ENCODE measurements at places on chromosomes 2 and 18. TPM values are rescaled to one million over a fixed set of nuclear protein-coding genes. Genes with fewer than 3 reads are reported as not detected.

The TTC32 gene
- 8.7 TPM for total RNA-seq

The SFT2D3 gene
- total RNA-seq: 7.1 TPM

The ANKRD30BL gene
- total RNA-seq: not detected

The CD8B gene
- total RNA-seq: 0.35 TPM

The CSRNP3 gene
- 6.7 TPM for total RNA-seq

The ERBB4 gene
- total RNA-seq: 0.34 TPM

The AUP1 gene
- total RNA-seq: 82.7 TPM

DNA sequence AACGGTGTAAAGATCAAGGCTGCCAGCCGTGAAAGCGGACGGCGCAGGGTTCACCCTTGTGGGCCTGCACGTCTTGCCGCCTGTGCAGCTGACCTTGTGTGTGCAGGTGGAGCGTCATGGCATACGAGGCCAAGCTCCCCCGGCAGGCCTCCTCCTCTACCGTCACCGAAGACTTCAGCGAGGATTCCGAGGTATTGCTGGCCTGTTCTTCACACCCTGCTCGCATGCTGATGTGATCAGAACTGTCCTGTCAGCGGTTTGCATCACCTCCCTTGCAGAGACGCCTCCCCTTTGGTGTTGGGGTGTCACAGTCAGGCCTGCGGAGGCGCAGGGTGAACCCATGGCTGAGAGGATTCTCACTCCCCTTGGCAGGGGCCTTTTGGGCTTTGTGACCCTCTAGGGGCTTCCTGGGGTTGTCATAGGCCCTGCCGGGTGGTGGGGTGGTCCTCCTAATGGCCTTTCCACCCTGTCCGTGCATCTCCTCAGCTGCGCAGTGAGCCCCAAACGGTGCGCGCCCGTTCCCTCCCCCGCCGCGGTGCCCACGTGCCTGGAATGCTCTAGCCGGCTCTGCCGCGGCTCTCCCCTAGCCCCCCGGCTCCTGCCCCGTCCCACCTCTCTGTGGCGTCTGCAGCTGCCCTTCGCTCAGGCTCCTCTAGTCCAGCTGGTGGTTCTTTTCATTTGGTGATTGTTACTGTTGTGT, 92.5 kb downstream of the DGKD start:
- H3K4me1 ChIP-seq: no peaks in the 10 kb centered on the region
- no peak overlapping the region for H3K4me3 ChIP-seq
- H3K27me3 ChIP-seq: no peaks in the 10 kb centered on the region

DNA sequence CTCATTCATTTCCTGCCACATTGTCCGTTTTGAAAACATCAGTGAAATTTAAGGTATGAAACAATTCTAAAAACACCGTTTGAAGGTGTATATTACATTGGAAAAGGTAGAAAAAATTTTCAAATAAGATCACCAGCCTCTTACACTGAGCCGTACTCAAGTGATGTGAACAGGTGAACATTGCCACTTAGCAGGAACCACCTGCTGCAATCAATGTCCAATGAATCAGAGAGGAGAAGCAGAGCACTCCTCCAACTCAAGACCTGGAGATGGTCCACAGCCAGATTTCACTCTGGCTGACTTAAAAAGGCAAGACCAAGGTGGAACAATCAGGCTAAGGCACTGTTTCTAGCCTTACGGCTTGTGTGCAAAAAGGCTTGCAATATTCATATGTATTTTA, 110.3 kb upstream of the TTN start:
- H3K4me1 ChIP-seq: no peaks in the 10 kb centered on the region
- no peaks in the 10 kb centered on the region for H3K27me3 ChIP-seq
- H3K27ac ChIP-seq: no peak overlapping the region
- no peak for DNase-seq

DNA sequence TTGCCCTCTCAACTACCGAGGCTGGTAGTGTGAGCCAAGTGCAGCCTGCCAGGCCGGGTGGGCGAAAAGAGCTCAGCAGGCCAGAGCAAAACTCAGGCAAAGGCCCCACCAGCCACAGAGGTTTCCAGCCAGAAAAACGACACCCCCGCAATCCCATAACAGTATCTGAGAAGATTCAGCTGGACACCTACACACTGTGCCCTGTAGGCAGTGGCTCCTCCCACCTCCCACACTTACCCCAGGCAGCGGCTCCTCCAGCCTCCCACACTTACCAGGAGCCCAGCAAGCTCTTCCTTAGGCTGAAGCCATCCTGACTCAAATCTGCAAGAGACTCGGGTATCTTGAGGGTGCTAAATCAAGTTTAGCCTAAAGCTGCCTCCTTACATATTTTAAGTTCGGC, 15.6 kb upstream of the TMEM18 start:
- no peaks in the 10 kb centered on the region for H3K36me3 ChIP-seq
- H3K4me3 ChIP-seq: no peak overlapping the region
- no peaks in the 10 kb centered on the region for H3K27me3 ChIP-seq
- H3K27ac ChIP-seq: no peak overlapping the region

GRCh38 chr18:13280070-13280795, 61.7 kb downstream of the LDLRAD4 start:
- no peak overlapping the region for H3K27ac ChIP-seq
- peaks cover 5% of the 10 kb centered on the region for H3K4me1 ChIP-seq
- H3K36me3 ChIP-seq: no peaks in the 10 kb centered on the region
- H3K4me3 ChIP-seq: no peak overlapping the region

DNA sequence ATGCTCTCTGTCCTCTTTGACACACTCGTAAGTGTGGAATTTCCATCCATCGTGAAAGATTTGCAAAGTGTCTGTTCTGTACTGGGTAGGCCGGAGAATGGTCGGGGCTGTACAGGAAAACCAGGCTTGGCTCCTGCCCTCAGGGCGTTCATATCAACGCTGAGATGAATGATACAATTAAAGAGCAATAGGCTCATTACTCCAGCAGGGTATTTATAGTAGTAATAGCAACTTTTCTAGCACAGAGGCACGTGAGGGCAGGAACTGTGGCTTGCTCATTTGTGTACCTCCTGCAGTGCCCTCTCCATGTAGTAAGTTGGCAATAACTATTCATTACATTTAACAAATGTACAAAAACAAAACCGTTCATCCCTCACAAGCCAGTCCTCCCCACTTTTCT, 5.3 kb upstream of the NCK2 start:
- H3K27ac ChIP-seq: no peak overlapping the region
- H3K27me3 ChIP-seq: no peaks in the 10 kb centered on the region
- peaks cover 3% of the 10 kb centered on the region for H3K4me1 ChIP-seq
- no peaks in the 10 kb centered on the region for H3K36me3 ChIP-seq

- no peaks in the 10 kb centered on the region for H3K36me3 ChIP-seq
- no peak for DNase-seq
- no peaks in the 10 kb centered on the region for H3K4me1 ChIP-seq
- no peak overlapping the region for H3K4me3 ChIP-seq
- H3K27me3 ChIP-seq: no peaks in the 10 kb centered on the region
- H3K27ac ChIP-seq: no peak overlapping the region
Measured at GRCh38 chr2:207194028-207194427, 28.3 kb upstream of the KLF7 start.

DNA sequence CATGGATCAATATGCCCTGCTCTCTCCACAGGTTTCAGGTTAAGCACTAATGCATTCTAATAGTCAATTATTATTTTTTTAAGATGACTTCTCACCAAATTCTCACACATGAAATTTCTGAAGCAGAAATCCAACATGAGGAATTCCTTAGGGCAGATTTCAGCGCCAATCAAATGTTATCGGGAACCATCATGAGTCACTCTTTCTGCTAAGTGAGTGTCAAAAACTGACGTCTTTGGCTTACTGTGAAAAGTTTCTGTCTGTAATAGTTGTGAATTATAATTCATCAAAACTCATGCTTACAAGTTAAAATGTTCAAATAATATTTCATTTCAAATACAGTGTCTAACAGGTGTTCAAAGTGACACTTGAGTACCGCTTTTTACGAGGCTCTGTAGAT, 1038.6 kb downstream of the SOCS6 start:
- DNase-seq: no peak
- no peaks in the 10 kb centered on the region for H3K27me3 ChIP-seq
- H3K4me1 ChIP-seq: no peaks in the 10 kb centered on the region
- no peaks in the 10 kb centered on the region for H3K36me3 ChIP-seq
- H3K27ac ChIP-seq: no peak overlapping the region
- no peak overlapping the region for H3K4me3 ChIP-seq

- peaks cover 5% of the 10 kb centered on the region for H3K4me1 ChIP-seq
- no peaks in the 10 kb centered on the region for H3K36me3 ChIP-seq
- no peak overlapping the region for H3K4me3 ChIP-seq
- no peak overlapping the region for H3K27ac ChIP-seq
Measured at GRCh38 chr2:62657783-62658182, 47.7 kb upstream of the EHBP1 start.

GRCh38 chr2:232761301-232761907, 15.0 kb downstream of the KCNJ13 start:
- no peak overlapping the region for H3K27ac ChIP-seq
- DNase-seq: no peak
- H3K36me3 ChIP-seq: peaks cover 33% of the 10 kb centered on the region
- no peak overlapping the region for H3K4me3 ChIP-seq
- H3K27me3 ChIP-seq: no peaks in the 10 kb centered on the region

DNA sequence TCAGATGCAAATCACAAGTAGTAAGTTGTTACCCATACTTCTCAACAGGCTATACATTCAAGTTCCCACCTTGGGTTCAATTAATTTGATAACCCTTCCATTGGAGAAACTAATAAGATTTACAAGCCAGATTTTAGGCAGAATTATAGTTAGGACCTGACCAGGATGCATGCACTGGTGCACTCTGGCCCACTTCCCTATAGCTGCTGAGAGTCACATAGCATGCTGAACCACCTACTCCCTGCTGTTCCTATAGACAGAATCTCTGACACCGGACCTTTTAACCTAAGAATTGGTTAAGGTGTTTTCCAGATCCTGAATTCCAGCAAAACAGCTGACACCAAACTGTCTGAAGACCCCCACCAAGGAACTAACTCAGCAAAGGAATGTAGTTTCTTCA, 26.2 kb downstream of the FAM210A start:
- no peaks in the 10 kb centered on the region for H3K27me3 ChIP-seq
- H3K4me3 ChIP-seq: no peak overlapping the region
- no peak for DNase-seq
- no peaks in the 10 kb centered on the region for H3K4me1 ChIP-seq
- H3K36me3 ChIP-seq: no peaks in the 10 kb centered on the region

DNA sequence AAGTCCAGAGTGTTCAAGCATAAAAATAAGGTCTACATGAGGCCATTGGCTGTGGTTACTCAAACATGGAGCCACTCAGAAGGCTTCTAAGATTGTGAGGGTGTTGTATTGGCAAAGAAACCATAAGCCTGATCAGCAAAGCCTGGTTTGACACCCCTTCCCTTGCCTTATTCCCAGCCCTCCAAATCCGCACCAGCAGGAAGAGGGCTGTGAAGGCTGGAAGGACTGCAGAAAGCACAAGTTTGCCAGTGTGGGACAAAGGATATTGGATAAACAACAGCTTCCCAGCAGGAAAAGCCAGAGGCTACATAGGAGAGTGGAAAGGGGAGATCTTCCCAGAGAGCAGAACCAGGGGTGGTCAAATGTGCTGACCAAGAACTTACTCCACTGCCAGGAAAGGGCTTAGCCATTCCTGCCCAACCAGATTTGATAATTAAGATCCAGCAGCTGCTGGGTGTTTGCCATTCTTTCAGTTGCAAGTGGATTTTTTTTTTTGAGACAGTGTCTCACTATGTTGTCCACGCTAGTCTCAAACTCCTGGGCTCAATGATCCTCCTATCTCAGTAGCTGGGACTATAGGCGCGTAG, 1.5 kb upstream of the PRKAG3 start:
- H3K27me3 ChIP-seq: no peaks in the 10 kb centered on the region
- DNase-seq: no peak

GRCh38 chr2:147408357-147408756, 436.5 kb upstream of the ACVR2A start:
- no peak for DNase-seq
- no peak overlapping the region for H3K4me3 ChIP-seq
- H3K4me1 ChIP-seq: no peaks in the 10 kb centered on the region
- no peak overlapping the region for H3K27ac ChIP-seq
- H3K36me3 ChIP-seq: no peaks in the 10 kb centered on the region

DNA sequence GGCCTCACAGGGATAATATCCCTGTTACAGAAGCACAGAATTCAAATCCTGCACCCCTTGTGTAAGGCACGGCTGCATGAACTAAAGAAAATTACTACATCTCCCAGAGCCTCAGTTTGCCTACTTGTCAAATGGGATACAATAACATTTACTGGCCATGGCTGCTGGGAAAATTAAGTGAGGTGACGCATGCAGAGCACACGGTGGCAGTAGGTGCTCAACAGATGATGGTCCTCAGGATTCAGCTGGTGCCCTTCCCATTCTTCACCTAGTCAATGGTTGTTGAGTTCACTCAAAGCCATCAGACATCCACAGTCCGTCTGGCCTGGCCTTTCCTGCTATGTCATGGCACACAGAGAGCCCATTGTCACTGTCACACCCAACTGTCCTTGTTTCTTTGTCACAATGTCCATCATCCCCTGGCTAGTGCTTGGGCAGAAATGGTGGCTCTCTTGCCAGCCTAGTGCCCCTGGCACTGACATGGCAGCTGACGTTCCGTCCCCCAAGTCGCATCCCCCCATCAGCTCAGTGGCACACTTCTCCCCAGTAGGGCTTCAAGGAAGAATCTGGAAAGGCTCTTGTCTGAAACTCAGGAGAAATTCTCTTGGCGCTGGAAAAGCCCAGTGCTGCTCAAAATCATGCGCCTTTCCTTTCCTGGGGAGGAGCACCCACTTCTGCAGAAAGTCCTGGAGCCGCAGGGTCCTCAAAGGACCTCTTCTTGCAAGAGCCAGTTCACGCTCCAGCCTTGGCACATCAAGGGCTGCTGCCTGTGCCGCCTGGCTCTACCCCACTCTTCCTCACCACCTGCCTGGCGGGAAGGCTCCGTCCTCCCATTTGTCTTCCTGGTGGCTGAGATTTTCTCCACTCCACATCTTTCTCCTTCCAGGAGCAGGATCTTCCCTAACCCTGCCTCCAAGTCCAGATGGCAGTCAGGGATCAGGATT, 55.9 kb upstream of the SLC66A3 start:
- H3K27ac ChIP-seq: no peak overlapping the region
- no peaks in the 10 kb centered on the region for H3K27me3 ChIP-seq
- H3K36me3 ChIP-seq: no peaks in the 10 kb centered on the region
- no peaks in the 10 kb centered on the region for H3K4me1 ChIP-seq
- no peak for DNase-seq
- no peak overlapping the region for H3K4me3 ChIP-seq

DNA sequence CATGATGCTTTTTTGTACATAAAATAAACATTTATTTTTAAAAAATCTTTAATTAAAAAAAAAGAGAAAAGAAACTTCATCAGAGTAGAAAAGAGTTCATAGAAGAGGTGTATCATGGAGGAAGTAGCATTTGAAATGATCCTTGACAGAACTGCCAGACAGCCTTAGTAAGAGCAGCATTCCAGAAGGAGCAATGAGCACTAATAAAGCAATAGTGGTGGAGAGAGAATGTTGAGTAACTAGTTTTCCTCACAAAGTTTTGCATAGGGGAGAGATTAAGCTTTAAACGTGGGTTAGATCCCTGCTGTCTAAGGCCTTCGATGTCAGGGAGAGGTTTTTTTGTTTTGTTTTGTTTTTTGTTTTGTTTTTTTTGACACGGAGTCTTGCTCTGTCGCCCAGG, 29.8 kb upstream of the METTL21A start:
- no peak overlapping the region for H3K4me3 ChIP-seq
- no peaks in the 10 kb centered on the region for H3K36me3 ChIP-seq
- no peak overlapping the region for H3K27ac ChIP-seq
- H3K27me3 ChIP-seq: no peaks in the 10 kb centered on the region

- no peak overlapping the region for H3K27ac ChIP-seq
- DNase-seq: no peak
- H3K36me3 ChIP-seq: peaks cover 3% of the 10 kb centered on the region
- no peaks in the 10 kb centered on the region for H3K4me1 ChIP-seq
- no peaks in the 10 kb centered on the region for H3K27me3 ChIP-seq
Measured at GRCh38 chr2:4174796-4175195, 471.4 kb downstream of the DCDC2C start.

- H3K27me3 ChIP-seq: no peaks in the 10 kb centered on the region
- DNase-seq: no peak
- H3K4me3 ChIP-seq: no peak overlapping the region
- no peaks in the 10 kb centered on the region for H3K4me1 ChIP-seq
Measured at GRCh38 chr2:223469270-223470046, 132.7 kb downstream of the SCG2 start.

Data from H1 (cell line).